ENCODE measurements at places on chromosomes 7 and 10.

DNA sequence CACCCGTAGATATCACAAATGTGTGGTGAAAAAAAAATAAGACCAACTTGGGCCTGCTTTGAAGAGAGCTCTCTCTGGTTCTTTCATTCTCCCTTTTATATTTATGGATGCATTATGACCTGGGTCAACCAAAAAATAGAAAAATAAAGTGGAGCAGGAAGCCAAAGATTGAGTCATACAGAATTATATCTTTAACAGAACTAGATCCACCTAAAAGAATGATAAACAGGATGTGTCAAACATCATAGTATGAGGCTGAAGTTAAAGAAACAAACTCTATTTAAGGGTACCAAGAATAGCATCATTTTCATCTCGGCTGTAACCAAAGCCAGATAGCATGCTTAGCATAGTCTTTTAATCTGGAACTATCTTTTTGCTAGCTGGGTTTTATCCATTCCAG lies 28.8 kb upstream of the NMT2 start:
- DNase-seq = peak; percentile 73

DNA sequence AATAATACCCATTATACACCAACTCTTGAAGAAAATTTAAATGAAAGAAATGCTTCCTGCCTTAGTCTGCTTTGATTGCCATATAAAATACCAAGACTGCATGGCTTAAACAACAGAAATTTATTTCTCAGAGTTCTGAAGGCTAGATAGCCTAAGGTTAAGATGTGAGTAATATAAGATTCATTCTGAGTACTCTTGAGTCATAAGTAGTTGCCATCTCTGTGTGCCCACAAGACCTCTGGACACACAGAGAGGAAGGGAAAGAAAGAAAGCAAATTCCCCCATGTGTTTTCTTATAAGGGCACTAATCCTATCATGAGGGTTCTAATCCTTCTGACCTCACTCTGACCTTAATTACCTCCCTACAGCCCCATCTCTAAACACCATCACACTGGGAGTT lies 201.2 kb downstream of the PTN start:
- no peak for DNase-seq

- DNase-seq = peak; percentile 82
These were observed 11.8 kb upstream of the DRGX start for GRCh38 chr10:49407552-49408137.

DNA sequence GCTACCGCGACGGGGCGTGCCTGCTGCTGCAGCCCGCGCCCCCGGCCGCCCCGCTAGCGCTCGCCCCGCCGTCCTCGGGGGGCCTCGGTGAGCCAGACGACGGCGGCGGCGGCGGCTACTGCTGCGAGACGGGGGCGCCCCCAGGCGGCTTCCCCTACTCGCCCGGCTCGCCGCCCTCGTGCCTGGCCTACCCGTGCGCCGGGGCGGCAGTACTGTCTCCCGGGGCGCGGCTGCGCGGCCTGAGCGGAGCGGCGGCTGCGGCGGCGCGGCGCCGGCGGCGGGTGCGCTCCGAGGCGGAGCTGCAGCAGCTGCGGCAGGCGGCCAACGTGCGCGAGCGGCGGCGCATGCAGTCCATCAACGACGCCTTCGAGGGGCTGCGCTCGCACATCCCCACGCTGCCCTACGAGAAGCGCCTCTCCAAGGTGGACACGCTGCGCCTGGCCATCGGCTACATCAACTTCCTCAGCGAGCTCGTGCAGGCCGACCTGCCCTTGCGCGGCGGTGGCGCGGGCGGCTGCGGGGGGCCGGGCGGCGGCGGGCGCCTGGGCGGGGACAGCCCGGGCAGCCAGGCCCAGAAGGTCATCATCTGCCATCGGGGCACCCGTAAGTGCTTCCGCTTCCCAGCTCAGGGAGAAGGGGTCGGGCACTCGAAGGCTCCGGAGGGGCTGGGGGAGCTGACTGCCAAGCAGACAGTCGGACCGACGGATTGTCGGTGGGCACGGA lies 761 bp downstream of the PTF1A start:
- no peak for DNase-seq

GRCh38 chr7:37208528-37208927 lies 240.1 kb downstream of the ELMO1 start:
- peak; percentile 93 for DNase-seq

- no peak for DNase-seq
These were observed 153.0 kb upstream of the PDE1C start for GRCh38 chr7:32223071-32223650.

DNA sequence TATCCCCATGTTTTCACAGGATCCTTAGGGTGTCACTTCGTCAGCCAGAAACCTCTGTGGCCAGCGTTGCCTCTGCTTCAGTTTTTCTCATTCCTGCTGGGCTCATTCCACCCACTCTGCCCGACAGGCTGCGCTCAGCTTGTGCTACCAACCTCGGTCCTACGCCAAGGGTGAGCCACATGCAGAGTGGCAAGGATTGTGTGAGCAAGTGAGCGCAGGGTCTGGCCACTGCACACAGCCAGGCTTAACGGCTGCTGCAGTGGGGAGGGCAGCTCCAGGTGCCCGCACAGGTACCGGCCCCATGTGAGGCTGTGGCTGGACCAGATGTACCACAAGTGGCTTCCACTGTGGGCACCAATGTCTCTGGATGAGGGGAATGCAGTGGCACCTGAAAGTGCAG lies 329.2 kb downstream of the AUTS2 start:
- no peak for DNase-seq

DNA sequence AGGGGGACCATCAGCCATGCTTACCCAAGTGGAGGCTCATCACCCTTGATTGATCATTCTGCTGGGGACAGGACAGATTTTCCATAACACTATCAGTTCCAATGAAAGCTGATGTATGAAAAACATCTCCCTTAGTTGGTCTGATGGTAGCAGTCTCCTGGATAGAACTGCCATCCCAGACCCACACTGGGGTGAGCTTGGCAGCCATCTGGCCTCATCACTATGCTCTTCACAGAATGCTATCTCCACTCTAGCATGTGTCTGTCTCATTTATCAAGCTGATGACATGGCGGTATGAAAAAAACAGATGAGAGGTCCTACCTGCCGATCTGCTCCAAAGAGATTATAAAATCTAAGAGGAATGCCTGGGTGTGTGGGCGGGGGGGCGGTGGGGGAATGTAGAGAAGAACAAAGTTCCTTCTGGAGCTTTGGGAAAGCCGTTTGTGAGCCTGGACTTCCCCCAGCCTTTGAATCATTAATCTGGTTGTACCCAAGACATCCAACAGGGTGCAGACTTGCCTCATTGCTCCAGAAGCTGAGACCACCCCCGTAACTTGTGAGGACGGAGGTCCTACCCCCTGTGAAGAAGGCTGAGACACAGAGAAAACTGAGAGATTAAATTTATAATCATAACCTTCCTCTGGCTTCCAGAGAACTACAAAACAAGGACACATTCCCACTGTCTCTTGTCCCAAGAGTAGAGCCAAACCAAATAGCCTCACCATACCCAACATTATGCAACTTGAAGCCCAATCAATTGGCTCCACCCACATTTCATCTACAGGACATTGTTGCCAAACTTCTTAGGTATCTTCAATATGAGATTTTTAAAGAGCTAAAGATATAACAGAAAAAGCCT lies 340.8 kb downstream of the KCNMA1 start:
- DNase-seq = no peak

- no peak for DNase-seq
These were observed 60.4 kb upstream of the FGFR2 start for GRCh38 chr10:121658611-121659010.

- no peak for DNase-seq
These were observed 157.4 kb downstream of the ST7 start for GRCh38 chr7:117110480-117111315.

DNA sequence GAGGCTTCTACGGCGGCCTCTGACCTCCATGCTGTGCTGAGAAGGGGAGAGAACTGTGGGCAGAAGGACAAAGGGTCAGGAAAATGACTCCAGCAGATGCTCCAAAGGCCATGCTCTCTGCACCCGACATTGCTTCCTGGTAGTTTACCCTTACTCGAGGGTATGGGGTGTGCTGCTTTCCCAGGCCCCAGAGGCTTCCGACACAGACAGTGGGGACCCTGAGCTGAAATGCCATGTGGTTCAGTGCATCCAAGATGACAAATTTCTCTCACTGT lies 130.9 kb downstream of the PTPN20 start:
- DNase-seq = no peak

DNA sequence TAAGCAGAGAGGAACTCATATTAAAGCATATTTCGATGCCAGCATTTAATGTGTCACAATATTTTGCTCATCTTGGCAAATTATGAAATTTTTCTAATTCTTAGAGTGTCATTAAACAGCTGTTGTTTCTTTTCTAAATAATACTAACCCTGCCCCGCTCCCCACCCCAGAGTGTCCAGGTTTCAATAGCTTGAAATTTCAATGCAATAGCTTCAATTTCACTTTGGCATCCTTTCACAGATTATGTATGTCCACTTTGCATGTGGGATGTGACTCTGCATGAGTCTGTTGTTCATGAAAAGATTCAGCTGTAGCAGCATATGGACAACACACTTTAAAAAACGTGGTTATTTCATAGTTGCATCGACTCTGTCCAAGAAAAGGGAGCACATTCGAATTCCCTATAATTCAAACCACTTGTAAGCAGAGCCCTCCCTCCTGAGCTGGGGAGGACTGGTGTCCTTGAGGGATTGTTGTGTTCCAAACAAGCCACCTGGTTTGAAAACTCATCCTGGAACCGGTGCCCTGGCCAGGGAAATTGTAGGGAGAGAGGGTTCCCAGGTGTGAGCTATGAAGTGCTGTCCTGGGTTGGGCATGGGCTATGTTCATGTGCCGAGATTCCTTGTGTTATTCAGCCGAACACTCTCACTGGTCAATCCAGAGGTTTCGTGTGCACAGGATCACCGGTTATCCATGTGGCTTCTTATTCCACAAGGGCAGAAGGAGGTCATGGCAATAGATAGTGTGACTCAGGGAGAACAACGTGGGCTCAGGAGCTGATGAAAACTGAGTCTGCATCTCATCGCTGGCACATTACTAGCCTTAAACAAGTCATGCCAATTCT lies 64.6 kb upstream of the CREB5 start:
- DNase-seq = peak; percentile 88

DNA sequence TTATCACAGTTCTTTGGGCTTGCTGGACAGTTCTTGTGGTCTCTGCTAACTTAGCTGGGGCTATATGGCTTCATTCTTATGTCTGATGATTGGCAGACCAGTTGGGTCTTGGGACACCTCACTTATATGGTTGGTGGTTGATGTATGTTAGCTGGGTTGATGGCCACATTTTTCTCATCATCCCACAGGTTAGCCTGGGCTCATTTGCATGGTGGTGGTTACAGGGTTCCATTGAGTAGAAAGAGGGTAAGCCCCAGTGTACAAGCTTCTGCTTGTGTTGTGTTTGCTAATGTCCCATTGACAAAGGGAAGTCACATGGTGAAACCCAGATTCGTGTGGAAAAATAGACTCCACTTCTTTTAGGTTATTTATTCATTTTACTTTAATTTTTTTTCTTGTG lies 40.6 kb downstream of the TMEM60 start:
- DNase-seq = no peak

- no peak for DNase-seq
These were observed 25.4 kb upstream of the ZNF107 start for GRCh38 chr7:64640504-64640903.

DNA sequence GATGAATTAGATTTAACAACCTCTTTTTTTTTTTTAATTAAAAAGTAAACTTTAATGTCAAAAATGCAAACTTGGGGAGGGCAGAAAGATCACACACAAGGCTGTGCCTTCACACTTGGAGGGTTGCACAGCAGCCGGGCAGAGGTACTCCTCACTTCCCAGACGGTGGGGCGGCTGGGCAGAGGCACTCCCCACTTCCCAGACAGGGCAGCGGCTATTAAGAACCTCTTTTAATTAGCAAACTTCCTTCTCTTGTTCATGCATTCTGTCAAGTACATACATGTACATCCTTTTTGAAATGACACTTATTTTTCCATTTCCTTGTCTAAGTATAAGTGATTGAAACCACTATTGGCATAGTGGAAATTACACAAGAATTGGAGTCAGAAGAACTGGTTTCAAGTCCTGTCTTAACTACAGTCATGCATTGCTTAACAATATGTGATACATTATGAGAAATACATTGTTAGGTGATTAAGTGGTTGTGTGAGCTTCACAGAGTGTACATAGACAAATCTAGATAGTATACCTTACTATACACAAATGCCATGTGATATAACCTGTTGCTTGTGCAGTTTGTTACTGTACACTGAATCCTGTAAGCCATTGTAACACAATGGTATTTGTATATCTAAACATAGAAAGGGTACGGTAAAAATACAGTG lies 26.5 kb downstream of the BTRC start:
- DNase-seq = no peak

GRCh38 chr10:69045441-69046300 lies 42.2 kb upstream of the SRGN start:
- peak; percentile 79 for DNase-seq

DNA sequence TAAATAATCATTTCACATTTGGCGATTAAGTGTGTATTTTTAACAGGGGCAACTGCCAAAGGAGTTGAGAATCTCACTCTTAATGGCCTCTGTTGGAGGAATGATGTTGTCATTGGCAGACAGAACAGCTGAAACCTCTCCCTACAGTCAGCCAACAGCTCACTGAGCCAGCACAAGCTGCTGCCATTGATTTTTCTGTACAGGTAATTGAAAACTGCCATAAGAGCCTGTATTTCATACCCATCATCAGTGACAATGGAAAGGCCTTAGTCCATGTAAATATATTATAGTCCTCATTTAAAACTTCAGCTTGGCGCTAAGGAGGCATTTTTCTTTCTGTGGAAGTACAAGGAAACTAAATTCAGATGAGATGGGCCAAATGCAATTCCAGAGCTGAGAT lies 28.1 kb upstream of the PTN start:
- no peak for DNase-seq

- DNase-seq = no peak
These were observed 34.5 kb downstream of the CREB3L2 start for GRCh38 chr7:137967143-137968018.

- no peak for DNase-seq
These were observed 7.1 kb upstream of the C10orf105 start for GRCh38 chr10:71726580-71727104.

DNA sequence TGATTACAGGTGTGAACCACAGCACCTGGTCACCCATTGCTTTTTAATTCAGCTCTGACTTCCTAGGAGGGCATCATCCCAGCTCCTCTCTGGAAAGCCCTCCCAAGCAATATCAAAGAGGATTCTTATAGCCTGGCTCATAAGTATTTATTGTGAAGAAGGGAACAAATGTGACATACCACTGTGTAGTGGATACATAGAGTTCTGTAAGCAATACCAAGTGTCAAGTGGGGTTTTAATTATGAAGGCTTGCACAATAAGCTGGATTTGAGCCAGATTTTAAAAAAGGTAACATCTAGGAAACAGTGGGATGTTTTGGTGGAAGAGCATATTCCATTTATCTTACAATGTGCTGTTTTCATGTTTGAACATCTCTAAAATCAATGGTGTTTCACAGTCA lies 19.0 kb upstream of the PRTFDC1 start:
- DNase-seq = no peak

- DNase-seq = no peak
These were observed 99.1 kb downstream of the XPNPEP1 start for GRCh38 chr10:109824206-109824605.

DNA sequence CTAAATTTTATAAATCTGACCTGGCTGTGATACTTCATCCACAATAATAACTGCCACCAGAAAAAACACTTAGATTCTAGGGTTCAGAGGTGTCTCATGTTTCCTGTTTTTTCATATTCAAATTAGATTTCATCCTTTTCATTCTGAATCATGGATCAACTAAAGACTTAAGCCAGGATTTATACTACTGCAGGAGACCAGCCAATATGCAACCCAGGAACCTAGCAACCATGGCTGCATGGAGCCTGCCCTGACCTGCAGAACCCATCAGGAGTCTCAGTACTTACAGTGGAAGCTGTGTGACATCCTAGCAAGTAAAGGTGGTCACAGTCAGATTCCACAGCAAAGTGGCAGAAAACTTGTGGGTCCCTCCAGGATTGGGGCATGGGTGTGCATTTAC lies 40.5 kb upstream of the RNF148 start:
- DNase-seq = no peak

Measured in fibroblast of the aortic adventitia (primary cell).